ENCODE measurements at places on chromosomes 2 and 18. TPM values are rescaled to one million over a fixed set of nuclear protein-coding genes. Genes with fewer than 3 reads are reported as not detected.

WNT10A gene
- total RNA-seq: 3.6 TPM

ACMSD gene
- 3.1 TPM for total RNA-seq

DNA sequence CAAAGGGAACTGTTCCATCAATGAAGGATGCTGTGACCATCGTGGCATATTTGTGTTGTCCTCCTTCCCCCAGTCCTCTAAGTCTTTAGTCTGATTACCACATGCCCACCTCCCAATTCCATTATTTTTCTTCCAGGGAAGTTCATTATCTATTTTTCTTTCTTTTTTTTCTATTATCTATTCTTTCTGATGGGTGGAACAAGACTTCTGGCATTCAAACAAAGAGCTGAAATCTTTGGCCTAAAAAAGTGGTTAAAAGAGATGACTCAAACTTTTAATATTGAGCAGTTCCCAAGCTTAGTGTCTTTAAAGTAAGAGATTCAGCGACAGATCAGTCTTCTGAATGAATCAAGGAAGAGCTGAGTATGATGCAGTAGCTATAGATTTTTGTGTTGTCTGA, 66.6 kb downstream of the DIS3L2 start:
- no peak for DNase-seq

- DNase-seq: no peak
Observed at GRCh38 chr2:26034637-26034992, 731 bp downstream of the RAB10 start.

DNA sequence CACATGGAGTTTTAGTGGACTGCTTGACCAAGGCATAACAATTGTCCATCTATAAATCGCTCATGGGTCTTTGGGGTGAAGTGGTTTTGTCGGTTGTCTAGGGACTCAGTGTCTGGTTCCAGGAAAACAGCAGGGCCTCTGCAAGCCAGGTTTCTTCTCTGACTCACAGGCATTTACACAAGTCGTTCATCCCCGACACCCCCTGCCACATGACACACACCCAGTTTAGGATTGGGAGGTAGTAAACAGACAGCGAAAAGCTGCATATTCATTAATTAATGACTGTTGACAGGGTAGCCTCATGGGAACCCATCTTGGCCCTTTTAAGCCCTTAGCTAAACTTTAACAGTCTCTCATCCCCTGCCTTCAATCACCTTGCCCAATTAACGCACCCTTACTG, 194.8 kb upstream of the ACVR2A start:
- no peak for DNase-seq

GRCh38 chr2:29530281-29530680, 391.1 kb downstream of the ALK start:
- DNase-seq: no peak

- DNase-seq: no peak
Observed at GRCh38 chr2:156657809-156658208, 221.6 kb downstream of the GPD2 start.

DNA sequence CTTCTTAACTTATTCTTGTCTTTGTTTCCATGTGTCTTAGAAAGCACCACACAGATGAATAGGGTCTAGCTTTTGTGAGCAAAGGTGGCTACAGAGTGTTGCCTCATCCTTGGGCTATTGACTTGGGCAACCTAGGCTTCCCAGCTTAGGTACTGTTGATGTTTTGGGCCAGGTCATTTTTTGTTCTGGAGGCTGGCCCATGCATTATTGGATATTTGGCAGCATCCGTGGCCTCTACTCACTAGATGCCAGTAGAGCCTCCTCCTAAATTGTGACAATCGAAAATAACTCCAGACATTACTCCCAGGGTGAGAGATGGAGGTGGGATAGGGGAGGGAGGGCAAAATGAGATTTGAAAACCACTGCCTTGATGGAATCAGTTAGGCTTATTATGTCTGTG, 127.3 kb upstream of the EPC2 start:
- DNase-seq: no peak

GRCh38 chr2:241635756-241636155, 1.2 kb downstream of the THAP4 start:
- DNase-seq: no peak
